ENCODE measurements at places on chromosomes 3 and 15. TPM values are rescaled to one million over a fixed set of nuclear protein-coding genes. Genes with fewer than 3 reads are reported as not detected.

Gene CLDN16
- total RNA-seq = not detected

Gene XCR1
- not detected for total RNA-seq

Gene FGF7
- not detected for total RNA-seq

Gene DAPK2
- total RNA-seq = 56.4 TPM

Gene KCNMB2
- not detected for total RNA-seq

Gene GATA2
- not detected for total RNA-seq

Gene IL5RA
- not detected for total RNA-seq

Gene LHFPL4
- total RNA-seq = not detected

Gene ITPR1
- 22.2 TPM for total RNA-seq

Gene SLC22A13
- total RNA-seq = 0.90 TPM

Gene GRIP2
- not detected for total RNA-seq

Gene TRIM42
- not detected for total RNA-seq

Gene SSUH2
- 0.90 TPM for total RNA-seq

Gene GPR87
- not detected for total RNA-seq

Gene ST3GAL6
- not detected for total RNA-seq

Gene ACOX2
- not detected for total RNA-seq

Gene FGF12
- total RNA-seq = not detected

Gene ALDH1A3
- total RNA-seq = not detected

Gene MESP2
- not detected for total RNA-seq

Gene PFKFB4
- 55.2 TPM for total RNA-seq

Gene TEX55
- not detected for total RNA-seq

Gene CHRNA5
- total RNA-seq = not detected

Gene EPHA3
- not detected for total RNA-seq

Gene ITIH3
- total RNA-seq = not detected

Gene MAP3K13
- 0.19 TPM for total RNA-seq

Gene NR2E3
- total RNA-seq = not detected

Gene TBC1D23
- 8.3 TPM for total RNA-seq

Gene HHATL
- total RNA-seq = not detected

Gene CTXN2
- not detected for total RNA-seq

Gene ESYT3
- not detected for total RNA-seq

Gene MUSTN1
- total RNA-seq = 2.4 TPM

Gene GOLIM4
- total RNA-seq = 2.6 TPM

Gene CHRD
- 17.7 TPM for total RNA-seq

Gene DNAH12
- 0.43 TPM for total RNA-seq

Gene NEO1
- 7.6 TPM for total RNA-seq

Gene PRSS50
- not detected for total RNA-seq

Gene PYGO1
- not detected for total RNA-seq

Gene TIGIT
- 3.3 TPM for total RNA-seq

Gene AP3B2
- total RNA-seq = not detected

Gene GOLGA6L7
- total RNA-seq = not detected

Gene TEX9
- 0.94 TPM for total RNA-seq

Gene ECE2
- 0.15 TPM for total RNA-seq

Gene MME
- 196 TPM for total RNA-seq

Gene FBXO40
- total RNA-seq = not detected

Gene C3orf49
- total RNA-seq = not detected

Gene LYZL4
- total RNA-seq = not detected

Gene MAGEF1
- total RNA-seq = 50.8 TPM

Gene LRRC31
- total RNA-seq = not detected

Gene SLC2A2
- total RNA-seq = not detected

Gene CCR8
- total RNA-seq = not detected

Gene RAB27A
- total RNA-seq = 4.7 TPM

Gene ROBO2
- total RNA-seq = 262 TPM
